ENCODE measurements at places on chromosomes 3 and 15.

DNA sequence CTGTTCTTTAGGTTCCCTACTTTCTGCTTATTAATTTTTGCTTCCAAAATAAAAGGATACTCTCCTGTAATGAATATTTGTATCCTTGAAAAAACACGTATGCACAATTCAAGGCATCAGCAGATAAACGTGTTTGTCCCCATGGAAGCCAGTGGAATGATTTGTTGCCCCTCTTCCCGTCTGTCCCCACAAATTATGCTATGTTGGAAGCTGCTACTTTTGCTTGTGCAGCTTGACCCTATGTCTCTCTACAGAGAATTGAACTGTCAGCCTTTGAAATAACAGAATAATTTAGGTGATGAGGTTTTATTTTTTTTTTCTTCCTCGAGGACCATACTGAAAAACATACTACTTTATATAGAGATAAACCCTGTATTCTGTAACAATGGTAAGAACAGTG is 401.5 kb upstream of the GOLIM4 start:
- no peak for DNase-seq

DNA sequence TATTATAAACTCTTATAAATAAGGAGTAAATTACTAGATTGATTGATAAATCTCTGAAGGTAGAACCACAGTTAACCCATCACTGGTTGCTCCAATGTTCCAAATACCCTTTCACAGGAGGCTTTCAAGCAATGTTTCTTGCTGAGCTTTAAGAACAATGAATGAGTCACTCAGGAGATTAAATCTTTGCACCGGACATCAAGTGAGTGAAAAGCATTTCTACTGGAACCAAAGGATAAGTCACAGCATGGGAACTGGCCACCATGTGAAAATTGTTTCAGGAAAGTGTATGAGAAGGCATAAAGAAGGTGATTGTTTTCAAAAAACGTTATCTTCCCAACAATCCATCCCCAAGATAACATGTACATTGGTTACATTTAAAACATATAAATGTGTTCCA is 90.6 kb downstream of the CNTN3 start:
- DNase-seq: no peak

- no peak for DNase-seq
Measured at GRCh38 chr3:100455841-100456550, 36.4 kb upstream of the TMEM45A start.

DNA sequence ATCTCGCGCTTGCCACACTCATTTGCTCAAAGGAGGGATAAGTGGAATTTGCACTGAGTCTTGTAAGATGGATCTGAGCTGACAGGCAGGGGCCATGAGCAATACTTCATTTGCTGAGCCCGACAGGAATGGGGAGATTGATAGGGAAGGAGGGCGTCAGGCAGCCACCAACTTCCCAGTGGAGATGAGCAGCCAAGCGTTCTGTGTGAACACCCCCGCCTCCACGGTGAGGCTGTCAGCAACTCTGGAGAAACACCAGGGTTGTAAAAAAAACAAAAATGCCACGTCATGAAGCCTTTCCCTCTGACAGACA is 36.8 kb downstream of the TLE3 start:
- no peak for DNase-seq

- DNase-seq: peak; percentile 81
Measured at GRCh38 chr15:90845201-90845949, 23.0 kb upstream of the FURIN start.

GRCh38 chr15:43749690-43750345 is 3.6 kb downstream of the PDIA3 start:
- DNase-seq: peak; percentile 62

DNA sequence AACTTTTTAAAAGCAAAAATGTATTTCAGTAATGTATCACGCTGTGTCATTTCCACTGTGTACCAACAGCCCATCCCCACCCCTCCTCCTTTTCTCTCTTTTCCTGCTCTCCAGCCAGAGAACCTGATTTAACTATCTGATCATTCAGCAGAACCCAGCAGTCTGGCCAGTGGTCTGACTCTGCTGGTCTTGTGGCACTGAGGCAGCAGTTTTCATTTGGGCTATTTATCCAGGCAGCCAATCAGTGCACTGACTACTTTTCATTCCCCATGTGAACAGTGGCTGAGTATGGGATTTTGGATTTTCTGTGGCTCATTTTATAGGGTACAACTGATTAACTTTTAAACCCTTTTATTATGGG is 56.3 kb downstream of the GPR171 start:
- no peak for DNase-seq

DNA sequence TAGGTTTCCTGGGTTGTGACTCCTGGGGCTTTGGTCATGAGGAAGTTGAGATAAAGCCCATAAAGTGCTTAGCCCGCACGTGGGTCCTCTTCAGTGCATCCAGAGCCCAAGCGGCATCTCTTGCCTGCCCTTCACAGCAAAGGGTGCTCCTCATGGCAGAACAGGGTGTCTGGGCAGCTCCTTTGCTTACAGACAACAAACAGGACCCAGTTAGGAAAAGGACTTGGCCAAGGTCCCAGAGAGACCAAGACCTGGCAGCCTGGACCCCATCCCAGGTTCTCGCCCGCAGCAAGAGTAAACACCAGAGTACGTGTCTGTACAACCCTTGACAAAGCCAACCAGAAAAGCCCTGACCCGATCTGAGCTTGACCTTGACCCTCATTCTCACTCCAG is 27.0 kb downstream of the ALS2CL start:
- no peak for DNase-seq

- DNase-seq: peak; percentile 78
Measured at GRCh38 chr15:40493089-40493840, 22.5 kb downstream of the CHST14 start.

GRCh38 chr3:48082580-48083184 is 66.5 kb upstream of the MAP4 start:
- DNase-seq: no peak
